ENCODE measurements at places on chromosomes 12 and 14.

DNA sequence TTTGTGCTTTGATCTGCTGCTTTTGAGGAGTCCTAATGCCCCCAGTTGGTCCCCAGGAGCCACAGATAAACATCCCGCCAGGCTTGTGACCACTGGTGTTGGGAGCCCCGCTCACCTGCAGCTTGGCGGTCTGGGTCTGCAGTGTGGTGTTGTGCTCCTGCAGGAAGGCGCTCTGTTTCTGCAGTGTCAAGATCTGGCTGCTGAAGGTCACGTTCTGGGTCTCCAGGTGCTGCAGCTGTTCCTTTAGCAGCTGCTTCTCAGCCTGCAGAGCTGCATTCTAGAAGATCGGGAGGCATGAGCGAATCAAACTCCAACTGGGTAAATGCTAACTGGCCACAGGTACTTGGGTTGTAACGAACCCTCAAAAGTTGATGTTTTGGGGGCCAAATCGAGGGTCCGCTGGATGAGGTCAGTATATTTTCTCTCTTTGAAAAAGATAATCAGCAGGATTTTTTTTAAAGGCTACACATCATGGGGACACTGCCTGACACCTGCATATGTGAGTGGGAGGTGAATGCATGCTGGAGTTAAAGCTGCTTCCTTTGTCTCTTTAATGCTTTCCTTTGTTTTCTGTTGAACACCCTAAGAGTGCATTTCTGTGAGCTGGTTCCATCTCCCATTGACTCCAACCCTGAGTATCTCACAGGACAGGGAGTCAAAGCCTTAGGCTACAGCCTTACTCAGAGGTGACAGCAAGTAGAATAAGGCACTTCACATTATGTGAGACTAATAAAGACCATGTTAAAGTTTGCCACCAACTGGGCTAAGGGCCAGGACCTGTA is 61.3 kb upstream of the GPR68 start:
- DNase-seq = no peak

GRCh38 chr12:31466768-31467167 is 124.2 kb downstream of the DENND5B start:
- no peak for DNase-seq

DNA sequence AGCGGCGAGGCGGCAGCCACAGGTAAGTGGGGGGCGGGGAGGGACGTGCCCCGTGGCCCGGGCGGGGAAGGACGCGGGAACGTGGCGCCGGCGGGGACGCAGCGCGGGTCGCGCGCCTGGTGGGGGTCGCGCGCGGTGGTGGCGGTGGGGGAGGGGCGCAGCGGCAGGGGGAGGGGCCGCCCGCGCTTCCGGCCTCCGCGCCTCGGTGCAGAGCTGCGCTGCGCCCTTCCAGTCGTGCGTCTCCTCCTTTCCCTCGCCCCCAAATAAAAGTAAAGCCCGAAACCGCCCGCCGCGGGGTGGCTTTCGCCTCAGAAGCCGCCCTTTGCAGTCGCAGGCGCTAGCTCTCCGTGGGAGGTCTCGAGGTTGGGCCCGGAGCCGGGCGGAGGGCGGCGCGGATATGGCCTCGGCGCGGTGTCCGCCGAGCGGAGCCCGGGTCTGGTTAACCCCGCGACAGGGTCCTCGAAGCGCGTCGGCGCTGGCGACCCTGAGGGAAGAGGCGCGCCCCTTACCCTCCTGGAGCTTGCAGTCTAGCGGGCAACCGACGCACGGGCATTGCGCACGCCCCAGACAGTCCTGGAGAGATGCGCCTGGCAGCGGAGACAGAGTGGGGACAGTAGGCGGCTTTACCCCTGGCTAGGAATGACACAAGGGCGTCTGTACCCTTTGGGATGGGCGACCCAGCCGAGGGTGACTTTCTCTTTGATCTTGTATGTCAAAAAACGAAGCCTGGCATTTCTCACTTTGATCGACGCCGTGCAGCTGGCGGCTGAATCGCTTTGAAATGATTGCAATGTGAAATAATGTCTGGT is 589 bp downstream of the ATF1 start:
- DNase-seq = peak; percentile 40

- DNase-seq = no peak
Observed at GRCh38 chr12:26863515-26863914, 30.5 kb upstream of the ITPR2 start.

GRCh38 chr14:86989285-86989684 is 1003.7 kb downstream of the GALC start:
- no peak for DNase-seq

DNA sequence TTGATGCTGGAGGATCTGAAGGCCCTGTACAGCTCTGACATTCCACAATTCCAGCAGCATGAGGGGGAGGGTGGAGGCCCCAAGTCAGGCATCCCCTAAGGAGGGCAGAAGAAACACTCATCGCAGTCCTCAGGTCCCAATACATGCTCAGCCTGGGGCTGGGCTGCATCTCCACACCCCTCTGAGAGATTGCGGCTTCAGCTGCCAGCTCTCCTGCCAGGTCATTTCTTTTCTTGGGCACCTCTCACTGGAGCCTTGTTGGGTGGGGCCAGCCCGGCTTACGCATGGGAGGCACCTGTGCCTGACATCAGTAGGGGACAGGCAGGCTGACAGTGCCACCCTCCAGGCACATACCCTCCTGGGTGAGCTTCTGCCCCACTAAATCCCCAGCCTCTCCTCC is 89.8 kb downstream of the DICER1 start:
- DNase-seq = no peak

- DNase-seq = no peak
Observed at GRCh38 chr14:99350751-99351150, 78.8 kb upstream of the BCL11B start.

All from GM19239 (cell line).